Keratinocyte (primary cell): ENCODE measurements at places on chromosomes 12 and 14.

DNA sequence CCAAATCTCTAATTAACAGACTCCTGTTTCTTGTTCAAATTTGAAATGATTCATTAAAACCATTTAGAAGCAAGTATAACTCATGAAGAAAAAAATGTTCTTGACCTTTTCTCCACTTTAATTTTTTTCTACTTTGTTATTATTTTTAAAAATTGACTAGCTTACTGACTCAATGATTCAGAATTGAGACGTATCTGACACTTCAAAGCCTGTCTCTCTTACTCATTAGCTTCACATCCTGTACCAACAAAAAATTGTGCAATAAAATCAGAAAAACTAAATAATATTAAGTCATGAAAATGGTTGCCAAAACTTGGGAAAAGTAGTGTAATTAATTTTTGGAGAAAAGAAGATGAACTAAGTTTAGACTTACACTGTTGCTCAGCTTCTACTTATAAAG, 331.2 kb downstream of the SLC16A7 start:
- peak; percentile 26 for DNase-seq
- H3K4me3 ChIP-seq = no peak overlapping the region
- H3K27ac ChIP-seq = peak overlapping the region; percentile 18
- no peaks in the 10 kb centered on the region for H3K36me3 ChIP-seq
- no peaks in the 10 kb centered on the region for H3K27me3 ChIP-seq
- H3K4me1 ChIP-seq = peaks cover 30% of the 10 kb centered on the region

DNA sequence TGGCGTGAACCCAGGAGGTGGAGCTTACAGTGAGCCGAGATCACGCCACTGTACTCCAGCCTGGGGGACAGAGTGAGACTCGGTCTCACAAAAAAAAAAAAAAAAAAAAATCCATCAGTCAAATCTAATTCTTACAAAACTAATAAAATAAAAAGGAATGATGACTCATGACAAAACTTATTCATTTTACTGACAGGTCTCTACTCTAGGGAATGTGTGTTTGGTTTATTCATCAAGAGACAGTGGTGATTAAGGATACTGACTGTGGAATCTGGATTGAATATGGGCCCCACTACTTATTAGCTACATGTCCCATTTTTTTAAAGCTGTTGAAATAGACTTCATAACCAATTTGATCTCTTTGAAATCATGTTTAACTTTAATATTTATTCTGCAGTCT, 29.3 kb upstream of the GAS2L3 start:
- H3K36me3 ChIP-seq = no peaks in the 10 kb centered on the region
- no peaks in the 10 kb centered on the region for H3K27me3 ChIP-seq
- H3K4me3 ChIP-seq = no peak overlapping the region
- no peaks in the 10 kb centered on the region for H3K4me1 ChIP-seq
- no peak for DNase-seq

DNA sequence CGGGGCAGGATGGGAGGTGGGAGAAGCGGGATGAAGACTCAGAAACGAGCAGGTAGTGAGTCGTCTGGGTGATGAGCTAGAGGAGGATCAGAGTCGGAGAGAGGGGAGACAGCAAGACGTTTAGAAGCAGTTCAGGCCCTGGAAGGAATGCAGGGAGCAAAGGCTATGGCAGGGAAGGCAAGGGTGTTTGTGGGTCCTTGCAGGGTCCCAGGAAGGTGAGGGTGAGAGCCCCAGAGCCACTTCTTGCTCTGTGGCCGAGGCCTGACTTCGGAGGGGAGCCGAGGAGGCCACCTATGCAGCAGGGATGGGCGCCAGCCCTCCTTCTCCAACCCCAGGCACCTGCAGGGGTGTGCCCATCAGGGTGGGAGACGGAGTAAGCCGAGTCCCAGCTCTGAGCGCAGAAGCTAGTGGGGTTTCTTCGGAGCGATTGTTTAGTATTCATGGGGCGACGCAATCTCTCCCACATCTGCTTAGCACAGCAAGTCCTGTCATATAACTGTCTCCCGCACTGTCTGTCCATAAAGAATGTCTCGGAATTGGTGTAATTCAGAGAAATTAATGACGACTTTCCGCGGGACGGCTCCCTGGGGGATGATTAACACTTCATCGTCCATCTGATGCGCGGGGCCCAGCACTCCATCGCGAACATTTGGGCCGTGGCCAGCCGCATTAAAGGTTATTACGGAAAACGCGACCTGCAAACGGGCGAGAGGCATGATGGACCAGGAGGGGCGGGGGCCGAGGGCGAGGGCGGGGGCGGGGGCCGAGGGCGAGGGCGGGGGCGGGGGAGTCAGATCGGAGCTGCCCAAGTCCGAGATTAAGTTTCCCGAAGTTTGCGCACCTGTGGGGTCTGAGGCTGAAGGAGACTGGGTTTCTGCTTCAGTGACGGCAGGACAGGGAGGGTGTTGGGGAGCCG, 12.2 kb upstream of the CALCOCO1 start:
- no peak overlapping the region for H3K27ac ChIP-seq
- no peak for DNase-seq
- H3K4me1 ChIP-seq = no peaks in the 10 kb centered on the region
- no peak overlapping the region for H3K4me3 ChIP-seq
- no peaks in the 10 kb centered on the region for H3K36me3 ChIP-seq

- no peak overlapping the region for H3K27ac ChIP-seq
- no peaks in the 10 kb centered on the region for H3K36me3 ChIP-seq
- H3K4me3 ChIP-seq = peak overlapping the region; percentile 57
- H3K4me1 ChIP-seq = no peaks in the 10 kb centered on the region
- peaks cover 19% of the 10 kb centered on the region for H3K27me3 ChIP-seq
- no peak for DNase-seq
Measured at GRCh38 chr12:39145175-39145999, 240.0 kb upstream of the CPNE8 start.

DNA sequence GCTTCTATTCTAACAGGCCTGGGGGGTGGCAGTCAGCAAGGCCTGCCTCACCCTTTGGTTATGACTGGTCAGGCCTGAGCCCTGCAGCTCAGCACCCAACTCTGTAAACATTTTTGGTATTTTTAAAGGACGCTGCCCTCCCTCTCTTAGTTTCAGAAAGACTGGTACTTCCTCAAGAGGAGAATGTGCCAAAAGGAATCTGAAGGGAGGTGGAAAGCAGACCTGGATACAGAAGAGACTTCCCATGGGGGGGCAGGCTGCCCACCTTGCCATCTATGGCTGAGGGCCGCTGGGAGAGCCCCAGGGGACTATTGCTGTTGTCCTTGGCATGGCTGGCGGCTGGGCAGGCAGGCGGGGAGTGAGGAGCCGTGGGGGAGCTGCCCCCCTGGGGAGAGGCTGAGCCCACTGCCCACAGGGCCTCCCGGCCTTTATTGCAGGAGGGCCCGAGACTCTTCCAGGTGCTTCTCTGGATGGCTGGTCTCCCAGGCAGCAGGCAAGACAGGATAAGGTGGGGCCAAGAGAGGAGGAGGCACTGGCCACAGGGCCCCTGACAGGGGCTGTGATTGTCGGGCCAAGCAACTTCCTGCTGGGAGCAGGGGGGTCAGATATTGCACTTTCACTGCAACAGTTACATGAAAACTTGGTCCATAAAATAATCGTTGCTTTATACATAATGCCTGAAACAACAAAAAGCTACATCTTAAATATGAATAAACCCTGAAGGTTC, 3.5 kb downstream of the ARL6IP4 start:
- peaks cover 21% of the 10 kb centered on the region for H3K36me3 ChIP-seq
- no peak for DNase-seq
- no peaks in the 10 kb centered on the region for H3K27me3 ChIP-seq
- H3K4me3 ChIP-seq = no peak overlapping the region
- no peak overlapping the region for H3K27ac ChIP-seq

DNA sequence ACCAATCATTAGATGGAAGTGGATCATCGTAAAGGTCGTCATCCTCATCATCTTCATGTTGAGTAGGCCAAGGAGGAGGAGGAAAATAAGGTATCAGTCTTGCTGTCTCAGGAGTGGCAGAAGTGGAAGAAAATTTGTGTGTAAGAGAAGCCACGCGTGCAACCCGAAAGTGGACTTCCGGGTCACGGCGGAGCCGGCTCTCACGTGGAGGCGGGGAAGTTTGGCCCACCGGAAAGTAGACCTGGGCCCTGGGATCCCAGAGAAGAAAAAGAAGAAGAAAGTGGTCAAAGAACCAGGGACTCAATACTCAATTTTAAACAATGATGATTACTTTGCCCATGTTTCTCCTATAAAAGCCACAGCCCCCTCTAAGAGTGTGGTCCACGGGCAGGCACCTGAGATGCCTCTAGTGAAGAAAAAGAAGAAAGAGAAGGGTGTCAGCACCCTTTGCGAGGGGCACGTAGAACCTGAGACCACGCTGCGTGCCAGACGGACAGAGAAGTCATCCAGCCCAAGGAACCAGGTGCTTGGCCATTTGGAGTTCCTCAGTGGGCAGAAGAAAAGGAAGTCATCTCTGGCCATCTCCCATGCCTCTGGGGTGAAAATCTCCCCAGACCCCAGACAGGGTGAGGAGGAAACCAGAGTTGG, 365.8 kb downstream of the BCAT1 start:
- no peak overlapping the region for H3K4me3 ChIP-seq
- DNase-seq = no peak
- no peaks in the 10 kb centered on the region for H3K36me3 ChIP-seq

GRCh38 chr12:120465756-120466155, 3.8 kb downstream of the SRSF9 start:
- H3K4me3 ChIP-seq = no peak overlapping the region
- H3K27me3 ChIP-seq = no peaks in the 10 kb centered on the region
- no peak for DNase-seq
- H3K36me3 ChIP-seq = peaks cover 20% of the 10 kb centered on the region
- no peak overlapping the region for H3K27ac ChIP-seq
- H3K4me1 ChIP-seq = peaks cover 7% of the 10 kb centered on the region

DNA sequence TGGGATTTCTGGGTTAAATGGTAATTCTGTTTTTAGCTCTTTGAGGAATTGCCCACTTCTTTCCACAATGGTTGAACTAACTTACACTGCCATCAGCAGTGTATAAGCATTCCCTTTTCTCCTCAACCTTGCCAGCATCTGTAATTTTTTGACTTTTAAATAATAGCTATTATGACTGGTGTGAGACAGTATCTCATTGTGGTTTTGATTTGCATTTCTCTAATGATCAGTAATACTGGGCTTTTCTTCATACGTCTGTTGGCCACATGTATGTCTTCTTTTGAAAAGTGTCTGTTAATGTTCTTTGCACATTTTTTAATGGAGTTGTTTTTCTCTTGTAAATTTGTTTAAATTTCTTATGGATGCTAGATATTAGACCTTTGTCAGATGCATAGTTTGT, 323.7 kb downstream of the CCDC91 start:
- H3K27me3 ChIP-seq = no peaks in the 10 kb centered on the region
- no peaks in the 10 kb centered on the region for H3K4me1 ChIP-seq
- no peaks in the 10 kb centered on the region for H3K36me3 ChIP-seq
- no peak overlapping the region for H3K27ac ChIP-seq

GRCh38 chr12:124512667-124513296, 54.6 kb downstream of the NCOR2 start:
- no peaks in the 10 kb centered on the region for H3K36me3 ChIP-seq
- H3K27ac ChIP-seq = peak overlapping the region; percentile 80
- no peak overlapping the region for H3K4me3 ChIP-seq
- no peaks in the 10 kb centered on the region for H3K27me3 ChIP-seq
- DNase-seq = no peak

DNA sequence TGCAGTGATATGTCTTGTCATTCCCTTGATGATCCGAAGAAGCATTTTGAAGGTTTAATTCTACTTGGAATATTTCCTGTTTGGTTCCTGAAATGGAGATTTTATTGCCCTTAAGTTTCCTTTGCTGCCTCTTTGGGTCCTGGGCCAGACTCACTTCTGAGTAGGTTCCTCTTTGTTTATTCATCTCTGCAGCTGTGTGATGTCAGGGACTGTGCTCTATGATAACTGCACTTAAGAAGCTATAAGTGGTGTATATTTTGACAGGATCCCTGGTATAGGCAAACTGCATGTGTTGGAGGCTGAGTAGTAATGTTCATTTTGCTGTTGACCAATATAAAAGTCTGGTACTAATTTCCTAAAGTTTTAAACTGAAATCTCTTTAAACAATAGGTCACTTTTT, at the start of gene KLRC4:
TSS of gene KLRC4 (minus strand) at position 366 of the 400 bp plus-strand sequence. CDS start at position 184, 182 bp downstream.
- H3K4me1 ChIP-seq = peaks cover 4% of the 10 kb centered on the region
- no peak for DNase-seq
- H3K27ac ChIP-seq = no peak within 1 kb of the TSS
- no peaks in the 10 kb centered on the region for H3K36me3 ChIP-seq

- no peak overlapping the region for H3K27ac ChIP-seq
- H3K4me3 ChIP-seq = no peak overlapping the region
- H3K4me1 ChIP-seq = peaks cover 14% of the 10 kb centered on the region
- no peaks in the 10 kb centered on the region for H3K36me3 ChIP-seq
- H3K27me3 ChIP-seq = no peaks in the 10 kb centered on the region
Measured at GRCh38 chr12:75844985-75845384, 186.6 kb downstream of the PHLDA1 start.

GRCh38 chr14:58659846-58660245, 22.1 kb downstream of the DACT1 start:
- H3K27me3 ChIP-seq = no peaks in the 10 kb centered on the region
- H3K4me1 ChIP-seq = peaks cover 8% of the 10 kb centered on the region
- no peak for DNase-seq
- no peak overlapping the region for H3K4me3 ChIP-seq

GRCh38 chr14:41839661-41840060, 233.0 kb downstream of the LRFN5 start:
- H3K27me3 ChIP-seq = no peaks in the 10 kb centered on the region
- no peak for DNase-seq
- no peak overlapping the region for H3K27ac ChIP-seq
- no peaks in the 10 kb centered on the region for H3K36me3 ChIP-seq

GRCh38 chr12:92078167-92079053, 67.2 kb downstream of the BTG1 start:
- peak; percentile 55 for DNase-seq
- peaks cover 37% of the 10 kb centered on the region for H3K4me1 ChIP-seq
- H3K27me3 ChIP-seq = no peaks in the 10 kb centered on the region
- H3K4me3 ChIP-seq = peak overlapping the region; percentile 48

GRCh38 chr12:101116911-101117310, 93.1 kb downstream of the SLC5A8 start:
- DNase-seq = no peak
- no peaks in the 10 kb centered on the region for H3K36me3 ChIP-seq
- no peak overlapping the region for H3K4me3 ChIP-seq
- no peaks in the 10 kb centered on the region for H3K4me1 ChIP-seq

DNA sequence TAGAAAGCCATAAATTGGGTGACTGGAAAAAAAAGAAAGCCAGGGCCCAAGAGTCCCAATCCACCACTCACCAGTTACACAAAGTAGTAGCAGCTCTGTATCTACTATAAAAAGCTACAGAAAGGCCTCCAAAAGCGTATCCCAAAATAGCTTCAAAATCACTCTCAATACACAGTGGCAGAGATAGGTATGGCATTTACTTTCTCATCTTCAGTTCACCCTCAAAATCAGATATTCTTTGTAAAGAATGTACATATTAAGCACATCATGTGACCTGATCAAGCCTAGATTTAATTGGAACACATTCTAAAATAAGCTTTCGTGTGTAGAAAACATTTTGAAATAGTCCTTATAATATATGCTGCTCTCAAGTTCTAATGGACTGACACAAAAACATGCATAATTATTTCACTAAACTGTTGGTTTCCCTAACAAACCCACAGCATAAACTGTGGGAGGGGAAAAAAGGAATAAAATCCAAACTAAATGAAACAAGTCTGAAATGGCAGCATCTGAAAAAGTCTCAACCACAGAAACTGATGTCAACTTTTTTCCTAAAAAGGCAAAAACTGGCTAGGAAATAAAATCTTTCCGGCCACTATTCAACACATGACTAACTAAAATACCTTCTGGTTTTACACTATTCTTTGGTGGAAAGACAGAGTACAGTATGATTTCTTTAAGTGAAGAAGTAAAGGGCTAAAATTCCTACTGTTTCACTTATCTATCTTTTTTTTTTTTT, 25.9 kb downstream of the UBE2N start:
- no peak overlapping the region for H3K27ac ChIP-seq
- peaks cover 13% of the 10 kb centered on the region for H3K4me1 ChIP-seq
- no peak overlapping the region for H3K4me3 ChIP-seq
- DNase-seq = no peak
- no peaks in the 10 kb centered on the region for H3K36me3 ChIP-seq
